ENCODE measurements at places on chromosomes 7 and 10. TPM values are rescaled to one million over a fixed set of nuclear protein-coding genes. Genes with fewer than 3 reads are reported as not detected.

DNA sequence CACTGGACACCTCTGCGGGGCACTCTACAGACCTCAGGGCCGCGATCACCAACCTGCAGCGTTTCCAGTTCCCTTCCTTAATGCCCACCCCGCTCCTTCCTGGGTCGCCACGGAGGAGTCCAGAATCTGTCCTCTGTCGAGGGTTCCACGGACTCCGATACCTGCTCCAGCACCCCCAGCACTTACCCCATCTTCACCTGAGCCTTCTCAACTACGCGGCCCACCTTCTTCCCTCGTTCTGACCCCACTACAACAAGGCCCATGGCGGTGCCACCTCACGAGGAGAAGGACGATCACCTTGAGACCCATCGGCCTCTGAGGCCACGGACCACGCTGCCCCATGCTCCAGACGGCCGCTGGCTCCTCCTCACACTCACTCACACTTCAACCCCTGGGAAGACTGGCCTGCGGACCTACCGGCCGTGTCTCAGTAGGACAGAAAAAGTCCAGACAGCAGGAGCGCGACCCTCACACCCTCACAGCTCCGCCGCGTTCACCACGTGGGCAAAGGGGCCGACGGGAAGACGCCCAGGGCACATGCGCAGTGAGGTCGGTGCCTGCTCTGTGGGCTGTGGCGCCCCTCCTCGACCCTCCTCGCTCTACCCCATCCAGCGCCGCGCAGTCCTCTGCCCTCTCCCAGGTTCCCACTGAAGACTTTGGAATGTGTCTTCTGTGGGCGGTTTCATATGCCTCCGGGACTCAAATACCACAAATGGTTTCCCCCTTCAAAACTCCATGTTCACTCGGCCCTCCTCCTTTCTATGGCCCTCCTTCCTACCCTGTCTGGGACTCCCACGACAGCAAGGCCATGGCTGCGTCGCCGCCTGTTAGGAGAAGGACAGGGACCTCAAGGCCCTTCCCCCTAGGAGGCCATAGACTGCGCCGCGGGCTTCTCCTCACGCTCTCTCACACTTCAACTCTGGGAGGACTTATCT, 193.9 kb upstream of the PHF14 start:
- DNase-seq: no peak

PALS2 gene
- total RNA-seq: 57.9 TPM

CCL24 gene
- total RNA-seq: not detected

- no peak for DNase-seq
Observed at GRCh38 chr10:117000580-117000979, 4.4 kb downstream of the SHTN1 start.

DENND2A gene
- 50.9 TPM for total RNA-seq

STOX1 gene
- 0.83 TPM for total RNA-seq

- no peak for DNase-seq
Observed at GRCh38 chr10:125186431-125187170, 26.2 kb upstream of the CTBP2 start.

- no peak for DNase-seq
Observed at GRCh38 chr7:136228171-136228570, 251.0 kb upstream of the MTPN start.

DNA sequence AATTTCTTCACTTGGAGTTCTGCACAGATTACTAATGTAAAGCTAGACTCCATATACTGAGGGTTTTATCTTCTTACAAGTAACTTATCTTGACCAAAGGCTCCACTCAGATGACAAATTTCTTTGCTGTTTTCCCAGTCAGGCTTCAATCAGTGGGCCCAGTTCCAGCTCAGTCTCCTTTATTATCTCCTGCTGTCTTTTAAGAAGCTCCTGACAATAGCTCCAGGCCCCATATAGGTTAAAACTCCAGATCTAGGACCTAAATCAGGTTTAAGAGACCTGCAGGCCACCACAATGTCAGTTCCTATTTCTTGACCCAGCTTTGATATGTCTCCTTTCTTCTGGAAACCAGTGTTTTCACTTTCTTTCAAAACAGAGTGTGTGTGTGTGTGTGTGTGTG, 165.2 kb downstream of the RELN start:
- no peak for DNase-seq

DNA sequence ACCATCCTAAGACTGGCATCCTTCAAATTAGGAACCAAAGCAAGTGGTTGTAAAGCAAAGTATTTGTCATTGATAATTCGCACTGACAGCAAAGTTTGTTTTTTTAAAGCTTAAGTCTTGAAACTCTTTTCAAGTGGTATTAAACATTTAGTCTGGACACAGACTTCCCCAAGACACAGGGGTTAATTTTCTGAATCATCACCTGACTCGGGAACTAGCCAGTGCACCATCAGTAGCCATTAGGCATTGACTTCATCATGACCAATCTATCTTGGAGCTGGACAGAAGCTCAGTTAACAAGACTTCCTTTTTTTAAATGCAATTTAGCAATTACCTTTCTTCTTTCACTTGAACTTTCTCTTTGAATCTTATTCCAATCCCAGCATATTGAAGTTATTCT, 210.6 kb downstream of the ZNF365 start:
- DNase-seq: no peak

DNA sequence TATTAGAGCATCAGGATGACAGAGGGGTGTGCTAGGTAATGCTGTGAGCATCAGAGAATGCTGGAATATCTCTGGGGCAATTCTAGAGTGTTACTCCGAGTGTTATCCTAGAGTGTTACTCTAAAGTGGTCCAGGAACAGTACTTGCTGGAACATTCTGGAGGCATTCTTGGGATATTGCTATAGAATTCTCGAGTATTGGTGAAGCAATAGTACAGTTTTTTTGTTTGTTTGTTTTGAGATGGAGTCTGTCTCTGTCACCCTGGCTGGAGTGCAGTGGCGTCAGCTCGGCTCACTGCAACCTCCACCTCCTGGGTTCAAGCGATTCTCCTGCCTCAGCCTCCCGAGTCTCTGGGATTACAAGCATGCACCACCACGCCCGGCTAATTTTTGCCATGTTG, 12.6 kb downstream of the SSC4D start:
- no peak for DNase-seq

ELFN1 gene
- 0.90 TPM for total RNA-seq

C10orf67 gene
- 0.36 TPM for total RNA-seq

GRCh38 chr10:12655940-12656339, 306.6 kb downstream of the CAMK1D start:
- DNase-seq: no peak
